ENCODE measurements at places on chromosomes 1 and 21. TPM values are rescaled to one million over a fixed set of nuclear protein-coding genes. Genes with fewer than 3 reads are reported as not detected.

Gene E2F2
- 23.5 TPM for total RNA-seq

DNA sequence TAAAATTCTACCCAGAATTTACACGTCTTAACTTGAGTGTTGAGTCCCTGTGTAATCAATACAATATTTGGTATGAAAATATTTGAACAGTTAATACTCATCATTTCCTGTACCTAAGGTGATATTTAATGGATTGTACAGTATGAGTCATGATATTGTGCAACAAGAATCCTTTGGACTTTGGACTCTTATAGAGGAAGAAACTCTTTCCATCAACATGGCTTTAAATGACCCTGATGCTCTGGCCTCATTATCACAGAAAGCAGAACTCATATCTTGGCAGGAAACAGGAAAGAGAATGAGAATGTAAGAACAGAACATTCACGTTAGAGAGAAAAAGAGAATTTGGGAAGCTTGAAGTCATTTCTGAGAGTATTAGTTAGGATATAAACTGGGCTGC is 168.8 kb upstream of the B3GALT2 start:
- no peaks in the 10 kb centered on the region for H3K4me1 ChIP-seq
- H3K36me3 ChIP-seq, result no peaks in the 10 kb centered on the region
- no peak overlapping the region for H3K4me3 ChIP-seq
- no peak overlapping the region for H3K27ac ChIP-seq
- DNase-seq, result no peak

- DNase-seq, result no peak
- H3K4me3 ChIP-seq, result peak overlapping the region; percentile 20
- peaks cover 70% of the 10 kb centered on the region for H3K27me3 ChIP-seq
- peaks cover 6% of the 10 kb centered on the region for H3K4me1 ChIP-seq
Measured at GRCh38 chr1:23619299-23620188, 60.2 kb upstream of the ID3 start.

- DNase-seq, result no peak
- no peak overlapping the region for H3K27ac ChIP-seq
- no peak overlapping the region for H3K4me3 ChIP-seq
- H3K36me3 ChIP-seq, result no peaks in the 10 kb centered on the region
- peaks cover 11% of the 10 kb centered on the region for H3K4me1 ChIP-seq
- no peaks in the 10 kb centered on the region for H3K27me3 ChIP-seq
Measured at GRCh38 chr1:225470211-225471108, 42.6 kb upstream of the LBR start.
